Esophagus squamous epithelium (tissue), 5 donors: ENCODE measurements at places on chromosomes 12 and 14.

GRCh38 chr14:103854017-103854808 lies 6.8 kb upstream of the PPP1R13B start:
- DNase-seq, result no peak

DNA sequence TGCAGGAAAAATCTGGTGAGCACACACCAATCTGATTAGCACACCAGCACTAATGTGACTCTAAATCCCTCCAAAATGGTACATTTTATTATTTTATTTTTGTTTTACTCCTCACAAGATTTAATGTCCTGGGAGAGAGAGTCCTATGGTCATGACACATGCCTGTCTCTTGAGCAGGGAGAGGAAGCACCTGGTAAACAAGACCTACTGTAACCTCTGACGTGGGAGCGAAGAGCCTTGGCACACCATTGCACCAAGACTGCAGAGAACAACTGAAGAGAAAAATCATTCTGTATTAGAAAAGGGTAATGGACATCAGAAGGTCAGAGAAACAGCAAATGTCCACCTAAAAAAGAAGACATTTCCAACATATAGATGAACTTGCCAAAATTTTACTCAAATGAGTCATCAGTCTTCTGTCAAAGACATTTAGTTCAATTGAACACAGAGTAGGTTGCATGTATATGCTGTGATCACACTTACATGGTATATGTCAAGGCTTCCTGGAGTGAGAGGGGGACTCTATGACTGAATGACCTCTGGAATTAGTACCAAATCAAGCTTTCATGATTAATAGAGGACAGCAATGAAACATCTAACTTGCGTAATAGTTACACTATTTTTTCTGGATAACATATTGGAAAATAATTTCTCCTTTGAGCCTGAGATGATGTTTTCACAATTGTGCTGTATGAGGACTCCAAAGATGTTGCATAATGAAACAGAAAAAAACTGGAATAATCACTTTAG lies 186.9 kb upstream of the FLRT2 start:
- no peak for DNase-seq

DNA sequence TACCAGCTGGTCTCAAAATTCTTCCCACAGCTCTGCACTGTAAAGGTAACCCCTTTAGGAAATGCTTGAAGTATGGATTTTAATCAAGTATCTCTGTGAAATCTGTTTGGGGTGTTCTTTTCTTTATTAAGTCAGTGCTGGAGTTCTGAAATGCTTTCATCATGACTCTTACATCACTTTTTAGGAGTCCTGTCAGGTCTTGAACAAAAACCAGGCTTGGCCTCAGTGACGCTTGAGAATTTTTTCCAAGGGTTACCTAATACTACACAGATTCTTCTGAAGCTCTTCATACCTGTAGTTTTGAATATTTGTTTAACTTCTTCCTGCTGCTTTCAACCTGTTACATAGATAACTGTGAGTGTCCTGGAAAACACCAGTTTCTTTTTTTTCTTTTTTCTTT lies 47.0 kb upstream of the KCNH3 start:
- no peak for DNase-seq

GRCh38 chr12:76643438-76643837 lies 83.9 kb upstream of the OSBPL8 start:
- DNase-seq, result no peak

DNA sequence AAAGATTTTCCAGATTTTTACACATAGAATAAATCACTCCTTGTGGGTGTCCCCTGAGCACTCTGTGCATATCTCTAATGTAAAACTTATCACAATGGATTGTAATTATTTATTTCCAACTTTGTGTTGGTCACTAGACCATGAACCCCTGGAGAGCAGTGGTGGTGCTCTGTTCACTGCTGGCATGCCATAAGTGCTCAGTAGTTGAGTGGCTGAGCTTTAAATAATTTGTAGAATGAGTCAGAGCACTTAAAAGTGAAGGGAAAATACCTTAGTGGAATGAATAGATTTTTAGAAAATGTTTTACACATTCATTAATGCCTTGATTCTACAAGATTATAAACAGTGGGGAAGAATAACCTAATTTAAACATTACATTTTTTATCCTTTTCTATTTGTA lies 6.3 kb downstream of the MGAT4C start:
- no peak for DNase-seq

DNA sequence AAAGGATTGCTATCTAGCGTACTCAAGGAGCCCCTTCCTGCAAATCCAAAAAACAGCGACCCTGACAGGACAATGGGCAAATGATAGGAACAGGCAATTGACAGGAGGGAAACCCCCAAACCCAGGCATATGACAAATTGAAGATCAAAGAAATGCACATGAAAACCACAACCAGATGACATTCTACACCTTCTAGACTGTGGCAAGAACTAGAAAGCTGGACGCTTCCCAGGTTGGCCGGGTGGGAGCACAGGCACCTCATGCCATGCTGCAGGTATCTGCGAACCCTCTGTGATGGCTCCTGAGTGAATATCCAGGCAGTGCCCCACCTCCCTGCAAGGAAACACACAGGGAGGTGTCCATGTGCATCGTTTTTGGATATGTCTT lies 37.1 kb downstream of the CMKLR1 start:
- no peak for DNase-seq

GRCh38 chr14:40240245-40240859 lies 808.1 kb upstream of the FBXO33 start:
- no peak for DNase-seq

- DNase-seq, result no peak
Measured at GRCh38 chr12:66449531-66449930, 147.2 kb downstream of the HELB start.
